ENCODE measurements at places on chromosomes 7 and 10.

GRCh38 chr7:17545348-17545747 lies 246.9 kb downstream of the AHR start:
- DNase-seq = no peak

DNA sequence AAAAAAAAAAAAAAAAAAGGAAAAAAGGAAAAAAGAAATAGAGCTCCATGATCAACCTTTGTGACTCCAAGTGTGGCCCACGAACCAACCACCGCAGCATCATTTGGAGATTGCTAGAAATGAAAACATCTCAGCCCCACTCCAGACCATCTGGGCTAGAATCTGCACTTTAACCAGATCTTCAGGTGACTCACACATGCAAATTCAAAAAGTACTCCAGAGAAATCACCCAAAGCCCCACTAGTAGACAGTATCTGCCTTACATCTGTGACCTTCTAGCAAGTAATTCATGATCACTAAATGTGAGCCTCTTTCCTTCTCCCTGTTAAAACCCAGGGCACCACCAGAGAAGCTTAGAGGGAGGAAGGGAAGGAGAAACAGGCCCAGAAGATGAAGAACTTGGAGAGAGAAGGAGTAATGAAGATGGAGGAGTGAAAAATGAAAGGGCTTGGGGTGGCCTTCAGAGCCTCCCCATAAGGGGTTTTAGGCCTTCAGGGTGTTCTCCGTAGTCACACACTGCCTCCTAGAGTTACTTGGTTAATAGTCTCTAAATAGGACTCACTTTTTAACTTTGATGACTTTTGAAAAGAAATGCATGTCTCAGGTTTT lies 94.0 kb downstream of the SLC37A3 start:
- DNase-seq = no peak

DNA sequence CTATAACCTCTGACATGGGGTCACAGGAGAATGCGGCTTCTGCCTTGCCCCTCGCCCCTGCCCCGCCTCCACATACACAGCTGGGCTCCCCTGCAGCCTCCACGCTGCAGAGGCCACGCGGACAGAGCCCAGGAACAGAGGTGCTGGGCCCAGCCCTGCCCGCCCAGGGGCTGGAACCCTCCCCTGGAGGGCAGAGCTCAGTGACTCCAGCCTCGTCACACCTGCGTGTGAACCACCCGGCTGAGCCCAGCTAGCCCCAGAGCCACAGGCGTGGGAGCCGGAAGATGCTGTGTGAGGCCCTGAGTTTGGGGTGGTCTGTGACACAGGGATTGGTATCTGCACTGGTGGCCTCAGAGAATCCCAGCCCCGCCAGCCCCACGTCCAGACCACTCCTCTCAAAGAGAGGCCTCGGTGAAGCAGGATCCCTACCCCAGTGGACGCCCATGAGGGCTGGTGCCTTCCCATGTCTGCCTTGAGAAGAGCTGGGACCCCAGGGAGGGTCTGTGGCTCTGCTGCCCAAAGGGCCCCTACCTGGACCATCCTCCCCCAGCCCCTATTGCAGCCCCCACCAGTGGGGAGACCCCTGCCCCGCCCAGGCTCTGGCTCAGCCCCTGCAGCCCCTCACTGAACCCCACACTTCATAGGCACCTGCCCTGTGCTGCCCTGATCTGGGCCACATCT lies 8.1 kb upstream of the ADAP1 start:
- DNase-seq = no peak

DNA sequence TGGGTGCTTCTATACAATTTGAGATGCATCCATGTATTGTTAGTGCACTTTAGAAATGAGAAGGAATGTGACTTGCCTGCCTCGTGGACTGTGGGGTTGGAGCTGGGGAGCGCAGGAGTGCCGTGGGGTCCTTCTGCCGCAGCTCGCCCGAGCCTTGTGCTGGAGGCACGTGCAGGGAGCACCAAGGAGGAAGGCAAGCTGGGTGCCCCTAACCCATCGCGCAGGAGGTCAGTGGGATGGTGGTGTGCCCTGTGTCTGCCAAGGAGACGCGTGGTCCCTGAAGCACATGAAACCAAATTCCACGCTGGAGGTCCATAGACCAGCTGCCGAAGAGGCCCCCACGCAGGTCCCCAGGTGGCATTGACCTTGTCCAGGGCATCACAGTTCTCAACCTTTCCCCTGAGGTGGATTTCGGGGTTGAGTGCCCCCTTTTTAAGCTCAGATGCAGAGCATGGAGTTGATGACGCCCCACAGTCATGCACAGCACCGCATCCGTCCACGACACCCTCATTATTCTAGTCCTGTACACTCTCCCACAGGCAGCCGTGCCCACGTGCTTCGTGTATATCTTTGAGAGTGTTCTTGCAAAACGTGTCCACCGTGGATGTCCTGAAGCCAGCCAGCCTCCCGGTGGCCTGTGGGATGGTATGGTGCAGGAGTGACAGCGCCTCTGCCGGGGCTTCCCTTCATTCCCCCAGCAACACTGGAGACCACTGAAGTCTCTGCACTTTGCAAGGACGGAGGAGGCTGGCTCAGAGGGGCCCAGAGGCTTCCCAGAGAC lies 35.5 kb downstream of the FKBP6 start:
- no peak for DNase-seq

GRCh38 chr10:12360461-12360860 lies 11.1 kb downstream of the CAMK1D start:
- no peak for DNase-seq

DNA sequence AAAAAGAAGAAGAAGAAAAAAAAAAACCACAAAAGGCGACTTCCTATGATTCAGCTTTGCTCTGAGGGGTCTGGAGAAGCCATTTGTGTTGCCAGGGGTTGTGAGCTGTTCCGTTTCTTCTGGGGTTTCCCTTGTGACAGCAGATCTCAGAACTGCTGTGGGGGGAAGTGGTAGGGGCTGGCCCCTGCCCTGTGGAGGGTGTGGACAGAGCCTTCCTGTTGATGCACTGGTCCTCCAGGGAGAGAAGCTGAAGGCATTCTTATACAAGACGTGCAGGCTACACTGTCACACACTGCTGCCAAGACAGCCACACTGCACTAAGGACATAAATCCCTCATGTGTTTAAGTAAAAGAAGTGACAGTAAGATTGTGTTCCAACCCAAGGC lies 17.3 kb upstream of the CSGALNACT2 start:
- no peak for DNase-seq

GRCh38 chr7:74430961-74431466 lies 22.7 kb upstream of the GTF2IRD1 start:
- DNase-seq = no peak

- DNase-seq = no peak
These were observed 215.4 kb downstream of the CCDC7 start for GRCh38 chr10:32661346-32661745.

DNA sequence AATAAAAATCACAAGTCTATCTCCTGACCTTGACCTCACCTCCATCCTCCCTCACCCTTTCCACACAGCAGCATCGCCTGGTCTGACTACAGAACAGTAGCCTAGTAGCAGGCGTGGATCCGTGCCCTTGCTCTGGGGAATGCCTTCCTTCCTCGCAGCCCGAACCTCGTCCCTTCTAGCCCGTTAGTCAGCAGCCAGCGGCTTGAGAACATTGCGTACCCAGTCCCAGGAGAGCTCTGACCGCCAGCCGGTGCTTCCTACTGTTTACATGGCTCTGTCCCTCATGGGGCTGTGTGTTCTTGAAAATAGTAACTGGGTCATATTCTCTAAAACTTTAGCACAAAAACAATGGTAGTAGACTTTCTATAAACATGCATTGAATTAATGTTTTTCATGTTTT lies 682.7 kb upstream of the IGFBP3 start:
- DNase-seq = no peak

GRCh38 chr10:96448021-96448457 lies 65.7 kb downstream of the TLL2 start:
- no peak for DNase-seq

DNA sequence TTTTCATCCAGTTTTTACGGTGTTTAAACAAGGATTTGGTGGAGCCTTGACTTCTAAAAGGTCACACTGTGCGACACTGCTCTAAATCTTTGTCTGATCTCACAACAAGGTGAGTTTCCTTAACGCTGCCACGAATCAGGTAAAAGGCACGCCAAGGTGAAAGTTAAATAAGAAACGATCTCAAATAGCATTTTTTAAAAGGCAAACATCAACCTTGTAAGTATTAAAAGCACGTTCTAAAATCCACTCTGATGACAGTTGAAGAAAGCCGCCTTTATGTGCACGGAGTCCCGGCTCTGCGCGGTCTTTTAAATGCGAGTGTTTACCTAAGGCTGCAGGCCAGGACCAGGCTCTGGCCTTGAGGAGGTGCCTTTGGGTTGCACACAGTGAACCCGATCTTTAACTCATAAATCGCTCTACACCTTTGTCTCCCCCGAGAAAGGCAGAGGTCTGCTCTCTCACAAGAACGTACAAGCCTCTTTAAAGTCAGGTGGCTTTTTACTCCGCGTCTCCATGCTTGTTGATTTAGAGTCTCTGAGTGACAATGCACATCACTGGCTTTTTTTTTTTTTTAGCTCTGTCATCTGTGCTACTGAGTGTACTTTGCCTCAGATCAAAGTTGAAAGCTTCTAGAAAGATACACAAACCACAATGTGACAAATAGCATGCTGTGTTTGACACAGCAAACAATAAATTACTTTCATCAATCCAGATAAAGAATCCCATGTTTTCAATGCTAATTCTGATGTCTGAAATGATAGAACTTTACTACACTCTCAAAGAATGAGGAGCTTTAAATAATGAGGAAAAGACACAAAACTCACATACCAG lies 25.9 kb upstream of the RNF32 start:
- DNase-seq = no peak

- DNase-seq = no peak
These were observed 85.0 kb downstream of the KMT2E start for GRCh38 chr7:105098863-105099515.

DNA sequence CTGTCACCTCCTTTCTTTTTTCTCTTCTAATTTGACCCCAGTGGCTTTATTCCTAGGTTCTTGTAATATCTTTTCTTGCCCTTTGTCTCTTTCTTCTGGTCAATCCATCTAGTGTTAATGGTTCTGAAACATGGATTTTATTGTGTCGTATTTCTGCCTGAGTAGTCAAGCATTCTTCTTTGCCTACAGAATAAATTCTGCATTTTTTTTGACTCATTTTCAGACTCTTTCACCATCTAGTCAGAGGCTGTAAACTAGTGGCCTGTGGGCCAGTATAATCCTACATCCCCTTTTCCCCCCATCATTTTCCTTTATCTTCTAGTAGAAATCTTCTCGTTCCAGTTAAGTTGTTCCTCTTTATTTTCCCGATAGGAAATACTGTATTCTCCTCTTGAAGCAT lies 29.4 kb downstream of the LUC7L2 start:
- DNase-seq = no peak

DNA sequence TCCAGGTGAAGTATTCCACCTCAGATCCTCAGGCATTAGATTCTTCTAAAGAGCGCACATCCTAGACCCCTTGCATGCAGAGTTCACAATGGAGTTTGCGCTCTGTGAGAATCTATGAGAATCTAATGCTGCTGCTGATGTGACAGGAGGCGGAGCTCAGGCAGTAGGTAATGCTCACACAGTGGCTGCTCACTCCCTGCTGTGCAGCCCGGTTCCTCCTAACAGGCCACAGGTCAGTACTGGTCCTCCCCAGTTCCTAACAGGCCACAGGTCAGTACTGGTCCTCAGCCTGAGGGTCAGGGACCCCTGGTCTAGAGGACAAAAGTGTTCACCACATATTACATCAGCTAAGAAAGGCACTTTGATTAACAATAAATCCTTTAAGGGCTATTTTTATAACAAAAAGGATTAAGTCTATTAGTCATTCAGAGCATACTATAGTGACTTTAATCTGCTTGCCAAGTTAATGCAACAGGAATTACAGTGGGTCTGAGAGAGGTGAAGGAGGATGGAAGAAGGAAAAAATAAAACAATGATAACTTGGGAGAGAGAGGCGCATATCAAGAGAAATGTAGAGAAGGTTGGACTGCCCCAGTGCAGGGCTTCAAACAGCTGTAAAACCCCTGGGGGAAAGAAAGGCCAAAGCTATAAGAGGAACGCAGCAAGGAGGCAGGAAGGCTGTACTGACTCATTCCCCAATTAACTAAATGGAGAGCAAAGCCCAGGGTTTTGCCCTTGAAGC lies 49.2 kb downstream of the CUL2 start:
- DNase-seq = no peak

DNA sequence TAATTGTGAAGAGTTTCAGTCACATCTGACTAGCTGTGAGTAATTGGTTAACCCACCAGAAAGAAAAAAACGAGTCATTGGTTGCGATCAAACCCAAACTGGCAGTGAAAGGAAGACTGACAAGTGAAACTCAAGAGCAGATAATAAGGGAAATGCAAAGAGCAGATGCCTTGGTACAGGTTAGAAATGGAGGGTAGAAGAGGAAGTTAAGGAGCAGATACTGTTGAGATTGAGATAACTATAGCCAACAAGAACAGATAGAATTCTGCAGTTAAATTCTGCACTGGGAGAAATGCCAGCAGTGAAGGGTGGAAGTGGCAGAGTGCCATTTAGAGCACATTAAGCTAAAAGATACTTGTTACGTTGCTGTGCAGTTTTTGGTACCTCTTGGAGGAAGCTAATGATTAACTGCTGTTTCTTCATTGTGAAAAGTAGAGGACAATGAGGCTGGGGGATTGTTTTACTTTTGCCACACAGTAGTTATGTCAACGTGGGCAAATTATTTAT lies 65.8 kb downstream of the CDK13 start:
- DNase-seq = no peak

GRCh38 chr7:158887594-158887993 lies 31.2 kb downstream of the DYNC2I1 start:
- DNase-seq = no peak

DNA sequence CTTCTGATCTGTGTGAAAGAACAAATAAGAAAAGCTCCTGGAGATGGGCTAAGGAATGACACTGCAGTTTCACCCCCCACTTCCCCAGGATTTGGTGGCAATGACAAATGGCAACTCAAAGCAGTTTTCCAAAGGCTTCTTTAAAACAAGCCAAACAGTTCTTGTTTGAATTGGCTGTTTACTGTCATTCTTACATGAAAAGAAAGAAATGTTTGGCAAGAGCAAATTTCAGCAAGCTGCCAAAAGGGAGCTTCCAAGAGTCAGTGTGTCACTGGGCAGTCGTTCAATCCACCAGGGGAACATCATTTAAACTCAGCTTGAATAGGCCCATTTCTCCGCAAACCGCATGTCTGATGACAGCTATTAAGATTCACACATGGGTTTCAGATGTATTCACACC lies 119.0 kb upstream of the RHOBTB1 start:
- no peak for DNase-seq

GRCh38 chr7:116332766-116333165 lies 122.4 kb downstream of the TES start:
- no peak for DNase-seq

GRCh38 chr7:82579047-82579446 lies 135.5 kb upstream of the CACNA2D1 start:
- DNase-seq = no peak

GRCh38 chr7:81583882-81584533 lies 185.8 kb downstream of the HGF start:
- DNase-seq = no peak

- DNase-seq = no peak
These were observed 11.9 kb upstream of the OR6V1 start for GRCh38 chr7:143040209-143040715.

GRCh38 chr7:1536743-1537534 lies 6.4 kb downstream of the MAFK start:
- DNase-seq = no peak

Measured in NCI-H510A (cell line).